Neural crest cell (in vitro differentiated cells): ENCODE measurements at places on chromosomes 5 and 9. TPM values are rescaled to one million over a fixed set of nuclear protein-coding genes. Genes with fewer than 3 reads are reported as not detected.

GRCh38 chr9:127520941-127521918 lies 69.9 kb downstream of the LRSAM1 start:
- peaks cover 24% of the 10 kb centered on the region for H3K4me1 ChIP-seq
- no peak overlapping the region for H3K4me3 ChIP-seq
- peaks cover 33% of the 10 kb centered on the region for H3K36me3 ChIP-seq

DNA sequence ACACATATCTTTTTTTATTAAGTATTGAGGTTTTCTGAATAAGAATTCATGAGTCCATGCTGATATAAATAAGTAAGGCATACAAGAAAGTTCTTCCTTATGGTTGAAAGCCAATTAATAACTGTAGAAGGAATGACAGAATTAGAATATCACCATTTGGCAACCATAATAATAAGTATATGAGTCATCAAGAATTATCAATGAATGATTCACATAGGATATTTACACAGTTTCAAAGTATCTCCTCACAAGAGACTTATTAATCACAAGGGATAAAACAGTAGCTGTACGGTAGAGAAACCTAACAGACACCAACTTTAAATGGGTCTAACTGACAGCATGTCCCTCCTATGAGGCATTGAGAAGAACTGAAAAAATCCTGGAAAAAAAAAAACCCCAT lies 161.6 kb downstream of the NR3C1 start:
- H3K4me3 ChIP-seq, result no peak overlapping the region
- no peak overlapping the region for H3K27ac ChIP-seq
- H3K4me1 ChIP-seq, result no peaks in the 10 kb centered on the region
- no peaks in the 10 kb centered on the region for H3K36me3 ChIP-seq
- no peaks in the 10 kb centered on the region for H3K27me3 ChIP-seq
- DNase-seq, result no peak

Gene PROB1
- 2.2 and 2.4 TPM in 2 replicates for total RNA-seq

DNA sequence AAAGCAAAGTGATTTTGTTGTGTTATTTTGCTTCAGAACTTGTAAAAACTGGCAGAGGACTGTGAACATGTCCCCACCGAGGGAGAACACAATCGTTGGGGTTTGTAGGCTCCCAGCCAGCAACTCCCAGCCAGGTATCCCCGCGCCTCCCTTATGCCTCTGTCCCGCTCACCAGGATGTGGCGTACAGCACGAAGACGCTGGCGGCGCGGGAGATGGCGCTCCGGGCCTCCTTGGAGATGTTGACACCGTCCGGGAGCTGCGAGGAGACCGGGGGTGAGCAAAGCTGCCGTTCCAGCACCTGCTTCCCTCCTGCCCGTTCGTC lies 630 bp downstream of the POLE3 start:
- no peak for DNase-seq
- H3K27ac ChIP-seq, result peak overlapping the region; percentile 100
- peaks cover 38% of the 10 kb centered on the region for H3K4me1 ChIP-seq
- peak overlapping the region; percentile 99 for H3K4me3 ChIP-seq
- no peaks in the 10 kb centered on the region for H3K27me3 ChIP-seq

- H3K4me1 ChIP-seq, result no peaks in the 10 kb centered on the region
- peaks cover 46% of the 10 kb centered on the region for H3K27me3 ChIP-seq
- H3K36me3 ChIP-seq, result no peaks in the 10 kb centered on the region
- no peak for DNase-seq
- no peak overlapping the region for H3K4me3 ChIP-seq
These were observed 43.0 kb upstream of the SLC46A2 start for GRCh38 chr9:112933696-112934095.

DNA sequence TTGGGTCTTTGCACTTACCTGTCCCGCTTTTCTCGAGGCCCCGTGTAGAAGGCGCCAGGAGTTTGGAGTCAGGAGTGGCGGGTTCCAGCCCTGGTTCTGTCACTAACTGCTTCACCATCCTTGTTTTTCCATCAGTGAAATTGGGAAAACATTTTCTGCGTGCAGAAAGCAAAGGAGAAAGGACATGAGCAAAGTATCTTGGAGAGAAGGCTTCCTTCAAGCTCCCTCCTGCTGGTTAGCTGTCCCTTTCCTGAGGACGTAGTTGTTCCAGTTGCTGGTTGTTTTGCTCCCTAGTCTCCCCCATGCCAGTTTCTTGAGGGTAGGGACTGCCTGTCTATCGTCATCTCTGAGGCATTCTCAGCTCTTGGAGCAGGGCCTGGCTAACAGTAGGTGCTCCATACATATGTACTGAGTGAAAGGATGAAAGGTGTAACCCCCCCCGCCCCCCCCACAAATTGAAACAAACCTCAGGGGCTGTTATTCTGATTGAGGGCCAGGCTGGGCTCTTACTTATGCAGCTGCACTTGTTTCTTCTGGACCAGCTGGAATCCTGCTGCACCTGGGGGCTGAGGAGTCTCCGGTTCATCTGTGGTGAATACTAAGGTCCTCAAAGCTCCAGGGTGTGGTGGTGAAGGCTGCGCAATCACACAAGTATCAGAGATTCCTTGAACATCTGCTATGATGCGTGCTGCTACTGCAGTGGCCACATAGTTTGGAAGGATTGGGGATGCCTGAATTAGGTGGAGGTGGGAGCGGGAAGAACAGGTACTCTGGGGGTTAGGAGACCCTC lies 1.0 kb downstream of the SMIM3 start:
- peaks cover 15% of the 10 kb centered on the region for H3K4me1 ChIP-seq
- H3K27ac ChIP-seq, result no peak overlapping the region
- H3K27me3 ChIP-seq, result peaks cover 33% of the 10 kb centered on the region
- DNase-seq, result no peak

DNA sequence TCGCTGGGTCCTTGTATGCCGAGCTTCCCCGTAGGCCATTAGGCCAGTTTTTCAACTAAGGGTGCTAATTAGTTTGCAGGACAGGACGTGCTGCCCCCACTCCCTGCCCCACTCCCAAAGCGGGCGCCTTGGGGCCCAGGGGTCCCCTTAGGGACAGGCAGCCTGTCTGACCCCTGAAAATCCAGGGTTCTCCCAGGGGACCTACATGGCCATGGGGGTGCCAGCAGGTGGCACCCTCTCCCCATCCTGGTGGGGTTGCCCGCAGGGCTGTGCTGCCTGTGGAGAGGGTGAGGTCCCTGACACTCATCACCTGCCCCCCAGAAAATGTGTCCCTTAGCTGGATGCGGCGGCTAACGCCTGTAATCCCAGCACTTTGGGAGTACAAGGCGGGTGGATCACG lies 8.5 kb upstream of the CCDC187 start:
- no peak for DNase-seq
- no peak overlapping the region for H3K27ac ChIP-seq
- H3K36me3 ChIP-seq, result no peaks in the 10 kb centered on the region
- H3K4me3 ChIP-seq, result no peak overlapping the region
- H3K4me1 ChIP-seq, result peaks cover 5% of the 10 kb centered on the region
- no peaks in the 10 kb centered on the region for H3K27me3 ChIP-seq
